Sigmoid colon (tissue), 7 donors: ENCODE measurements at places on chromosomes 7 and 10. TPM values are rescaled to one million over a fixed set of nuclear protein-coding genes. Genes with fewer than 3 reads are reported as not detected.

- DNase-seq: no peak
Observed at GRCh38 chr10:14658331-14659127, 116.2 kb downstream of the FAM107B start.

Gene RHOBTB1
- 4.9 TPM for polyA plus RNA-seq

Gene STK31
- polyA plus RNA-seq: not detected

Gene HOXA2
- polyA plus RNA-seq: 1.9 TPM

DNA sequence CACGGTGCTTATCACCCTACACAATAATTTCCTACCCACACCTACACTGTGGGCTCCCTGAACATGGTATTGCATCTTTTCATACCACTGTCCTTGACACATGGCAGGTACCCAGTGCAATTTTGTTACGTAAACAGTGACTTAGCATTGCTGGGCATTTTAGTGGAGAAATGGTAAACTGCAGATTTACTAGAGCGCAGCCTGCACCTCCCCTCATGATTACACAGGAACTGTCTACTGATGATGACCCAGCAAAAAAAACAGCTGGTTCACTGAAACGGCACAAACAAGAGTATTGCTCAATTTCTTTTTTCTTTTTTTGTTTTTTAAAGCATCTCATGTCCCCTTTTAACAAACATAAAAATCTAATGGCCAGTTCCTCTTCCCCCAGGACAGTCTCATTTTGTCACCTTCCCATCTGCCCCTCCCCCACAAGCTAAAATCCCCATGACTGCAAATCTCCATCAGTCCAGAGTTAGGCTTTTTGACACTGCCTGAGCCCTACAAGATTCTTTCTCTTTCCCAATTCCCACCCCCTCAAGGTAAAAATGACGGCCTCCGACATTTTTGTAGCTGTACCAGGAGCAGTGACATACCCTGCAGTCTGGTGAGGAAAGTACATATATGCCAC is 2.8 kb downstream of the ZNF746 start:
- DNase-seq: no peak

DNA sequence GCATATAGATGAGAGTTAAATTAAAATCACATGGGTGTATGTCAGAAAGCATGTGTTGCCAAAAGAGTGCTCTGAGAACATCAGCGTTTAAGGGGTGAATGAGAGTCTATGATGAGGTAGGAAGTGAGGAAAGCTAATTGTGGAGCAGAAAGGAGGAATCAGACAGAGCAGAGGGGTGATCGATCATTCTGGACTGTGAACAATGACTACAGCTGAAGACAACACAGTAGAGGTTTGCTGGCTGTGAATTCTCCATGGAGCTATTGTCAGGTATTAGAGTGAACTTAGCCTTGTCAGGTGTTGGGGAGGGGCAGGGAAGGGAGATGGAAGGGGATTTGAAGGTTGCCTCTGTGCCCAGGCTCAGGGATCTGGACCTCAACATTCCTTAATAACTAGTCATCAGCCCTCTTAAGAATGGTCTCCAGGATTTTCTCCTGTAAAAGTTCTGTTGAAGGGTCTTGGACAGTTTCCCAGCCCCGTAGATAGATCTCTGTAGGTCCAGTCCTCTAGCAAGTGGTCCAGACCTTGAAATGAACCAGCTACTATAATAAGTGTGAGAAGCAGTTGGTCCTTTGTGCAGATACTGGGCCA is 57.1 kb downstream of the KIF5B start:
- no peak for DNase-seq

- DNase-seq: no peak
Observed at GRCh38 chr10:84329196-84329611, 815 bp downstream of the CCSER2 start.

DNA sequence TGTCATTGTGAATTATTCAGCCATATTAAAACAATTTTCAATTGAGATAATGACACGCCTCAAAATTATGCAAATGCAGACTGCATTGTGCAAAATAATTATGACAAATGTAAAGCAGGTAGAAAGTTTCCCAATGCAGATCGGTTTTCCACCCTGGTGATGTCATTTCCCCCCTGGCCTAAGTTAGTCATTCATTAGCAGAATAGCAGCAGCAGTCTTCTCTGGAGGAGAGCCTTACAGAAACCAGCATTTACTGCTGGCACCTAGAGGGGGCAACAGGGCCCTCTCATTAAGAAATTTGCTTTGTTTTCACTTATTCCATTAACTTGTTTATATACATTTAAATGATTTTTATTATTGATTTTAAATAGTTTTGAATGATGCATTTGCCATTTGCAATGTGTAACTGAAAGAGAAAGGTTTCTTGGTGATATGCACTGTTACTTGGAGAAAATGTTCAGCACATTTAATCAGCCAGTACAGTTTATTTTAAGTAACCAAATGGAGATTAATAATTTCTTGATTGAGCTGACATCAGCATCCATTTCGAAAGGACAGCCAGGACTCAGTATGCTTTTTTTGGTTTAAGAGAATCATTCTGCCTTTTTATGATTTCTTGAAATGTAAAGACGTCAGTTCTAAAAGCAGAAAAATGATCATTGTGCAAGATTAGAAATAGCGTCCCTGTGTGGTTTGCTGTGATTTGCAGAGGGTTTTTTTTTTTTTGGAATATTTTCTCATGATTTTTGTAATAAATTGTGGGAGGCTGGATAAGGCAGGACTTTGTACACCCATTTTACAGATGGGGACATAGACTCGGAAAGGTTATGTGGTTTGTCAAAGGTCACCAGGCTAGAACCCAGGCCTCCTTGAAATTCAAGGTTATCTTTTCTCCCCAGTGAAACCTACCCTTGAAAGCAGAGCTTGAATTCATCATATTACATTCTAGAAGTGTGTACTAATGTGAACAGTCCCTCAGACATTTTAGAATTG is 3.5 kb downstream of the ARID5B start:
- DNase-seq: no peak

DNA sequence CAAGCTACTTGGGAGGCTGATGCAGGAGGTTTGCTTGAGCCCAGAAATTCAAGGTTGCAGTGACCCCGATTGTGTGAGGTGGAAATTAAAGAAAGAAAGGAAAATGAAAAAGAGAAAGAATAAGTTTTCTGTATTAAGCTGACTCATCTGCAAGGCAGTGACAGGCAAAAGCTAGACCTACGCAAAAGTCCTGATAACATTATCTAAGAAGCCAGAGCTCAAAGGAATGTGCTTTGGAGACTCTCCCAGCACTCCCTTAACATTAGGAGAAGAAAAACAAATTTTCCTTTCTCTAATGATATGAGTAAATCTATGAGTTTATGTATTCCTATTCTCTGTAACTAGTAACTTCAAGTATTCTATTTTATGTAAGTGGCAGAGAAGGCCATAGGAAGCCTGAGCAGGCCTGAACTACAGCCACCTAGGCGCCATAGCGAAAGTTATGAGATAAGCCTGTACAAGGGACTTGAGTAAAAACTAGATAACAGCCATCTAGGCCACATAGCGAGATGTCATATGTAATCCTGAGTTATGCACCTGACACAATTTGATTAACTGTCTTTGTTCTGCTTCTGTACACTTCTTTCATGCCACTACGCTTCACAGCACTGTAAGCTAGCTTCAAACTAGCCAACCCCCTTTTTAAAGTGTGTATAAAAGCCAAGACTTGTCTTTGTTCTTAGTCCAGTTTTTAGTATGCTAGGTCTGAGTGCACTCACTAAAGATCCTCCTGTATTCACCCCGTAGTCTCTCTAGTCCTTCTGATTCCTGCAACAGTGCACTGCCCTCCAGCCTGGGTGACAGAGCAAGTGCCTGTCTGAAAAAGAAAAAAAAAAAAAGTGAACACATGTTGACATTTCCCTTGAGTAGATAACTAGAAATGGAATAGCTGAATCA is 9.4 kb upstream of the ZWINT start:
- no peak for DNase-seq

GRCh38 chr7:135392701-135393100 is 117.2 kb downstream of the CNOT4 start:
- DNase-seq: no peak

DNA sequence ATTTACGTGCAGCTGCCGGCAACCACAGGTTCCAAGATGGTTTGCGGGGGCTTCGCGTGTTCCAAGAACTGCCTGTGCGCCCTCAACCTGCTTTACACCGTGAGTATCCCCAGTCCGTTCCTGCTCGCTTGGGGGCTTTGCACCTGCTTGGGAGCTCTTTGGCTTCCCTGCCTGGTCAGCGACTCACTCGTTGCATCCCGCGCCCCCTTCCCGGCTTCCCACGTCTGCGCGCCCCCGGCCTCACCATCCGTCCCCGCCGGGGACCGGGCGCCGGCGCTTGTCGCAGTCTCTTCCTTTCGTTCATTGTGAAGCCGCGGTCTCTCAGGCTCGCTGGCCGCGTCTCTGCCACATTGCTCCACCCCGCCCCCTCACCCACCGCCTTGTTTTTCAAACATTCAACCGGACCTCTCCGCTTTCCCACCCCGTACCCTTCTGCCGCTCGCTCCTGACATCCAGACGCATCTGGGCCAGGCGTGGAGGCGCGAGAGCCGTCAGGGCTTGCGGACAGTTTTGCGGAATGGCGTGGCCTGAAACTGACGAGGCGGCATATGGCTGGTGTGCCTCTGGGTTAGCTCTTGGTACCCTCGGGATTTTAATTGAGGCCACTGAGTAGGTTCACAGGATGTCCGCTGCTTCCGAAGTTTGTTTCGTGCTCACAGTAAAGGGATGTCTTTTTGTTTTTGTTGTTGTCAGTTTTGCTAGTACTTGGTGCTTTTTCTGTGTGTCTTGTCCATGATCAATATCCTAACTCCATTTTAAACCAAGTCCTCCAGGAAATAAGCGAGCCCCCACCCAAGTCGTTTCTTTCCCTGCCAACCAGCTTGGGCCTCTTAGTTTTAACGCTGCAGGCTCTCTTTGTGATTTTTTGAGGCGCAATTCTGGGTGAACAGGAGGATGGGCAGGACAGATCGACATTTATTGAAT is 639 bp downstream of the TSPAN13 start:
- DNase-seq: no peak

- no peak for DNase-seq
Observed at GRCh38 chr7:1114088-1114487, 26.2 kb downstream of the GPER1 start.

DNA sequence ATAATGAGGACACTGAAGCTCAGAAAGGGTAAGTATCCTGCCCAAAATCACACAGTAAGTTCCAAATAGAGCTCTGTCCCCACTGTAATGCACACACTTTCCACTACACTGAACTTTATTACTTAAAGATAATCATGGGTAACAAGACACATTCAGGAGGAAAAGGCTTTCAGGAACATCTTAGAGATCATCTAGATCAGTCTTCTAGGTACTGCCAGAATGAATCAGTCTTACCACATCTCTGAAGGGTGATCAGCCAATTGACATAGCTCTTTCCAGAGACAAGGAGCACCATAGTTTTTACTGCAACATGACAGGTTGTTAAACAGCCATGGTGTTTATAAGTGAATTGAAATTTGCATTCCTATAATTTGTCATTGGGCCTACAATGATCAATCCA is 5.4 kb upstream of the HERPUD2 start:
- no peak for DNase-seq

DNA sequence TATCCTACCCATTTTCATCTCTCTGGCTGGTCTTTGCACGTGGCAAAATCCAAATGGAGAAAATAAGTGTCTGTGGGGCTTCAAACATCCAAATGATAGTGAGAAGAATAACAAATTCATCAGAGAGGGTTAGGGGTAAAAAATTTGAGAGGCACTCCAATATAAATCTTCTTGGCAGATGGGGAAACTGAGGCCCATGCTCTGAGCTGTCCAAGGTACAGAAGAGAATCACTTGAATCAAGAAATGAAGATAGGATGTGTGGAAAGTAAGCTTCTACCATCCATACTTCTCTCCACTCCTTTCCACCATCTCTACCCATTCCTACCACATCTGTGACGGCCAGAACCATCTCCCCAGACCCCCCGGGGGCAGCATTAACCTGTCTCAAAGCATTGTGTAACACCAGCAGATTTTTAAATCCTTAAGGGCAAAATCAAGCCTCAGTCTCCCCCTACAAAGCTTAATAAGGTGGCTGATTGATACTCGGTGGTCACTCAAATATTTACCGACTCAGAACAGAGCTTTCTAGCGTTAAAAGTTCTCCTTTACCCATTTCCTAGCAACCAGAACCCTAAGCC is 818 bp downstream of the GOT1 start:
- no peak for DNase-seq

GRCh38 chr10:91955114-91955513 is 31.5 kb downstream of the BTAF1 start:
- DNase-seq: no peak

- no peak for DNase-seq
Observed at GRCh38 chr7:142428094-142428493, 170.2 kb upstream of the PRSS58 start.

DNA sequence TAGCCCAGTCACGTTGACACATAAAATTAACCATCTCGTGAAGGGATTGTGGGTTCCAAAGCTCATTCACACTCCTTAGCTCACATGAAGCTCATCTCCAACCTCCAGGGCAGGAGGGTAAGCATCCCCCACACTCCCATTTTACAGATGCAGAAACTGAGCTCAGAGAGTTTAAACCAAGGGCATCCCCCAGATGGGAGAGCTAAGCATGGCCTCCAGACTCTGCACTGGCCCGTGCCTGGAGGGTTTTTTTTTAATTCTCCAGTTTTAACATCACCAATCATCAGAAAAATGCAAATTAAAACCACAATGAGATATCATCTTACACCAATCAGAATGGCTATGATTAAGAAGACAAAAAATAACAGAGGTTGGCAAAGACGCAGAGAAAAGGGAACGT is 53.3 kb upstream of the TCF7L2 start:
- no peak for DNase-seq
